ENCODE measurements at places on chromosomes 3 and 15.

DNA sequence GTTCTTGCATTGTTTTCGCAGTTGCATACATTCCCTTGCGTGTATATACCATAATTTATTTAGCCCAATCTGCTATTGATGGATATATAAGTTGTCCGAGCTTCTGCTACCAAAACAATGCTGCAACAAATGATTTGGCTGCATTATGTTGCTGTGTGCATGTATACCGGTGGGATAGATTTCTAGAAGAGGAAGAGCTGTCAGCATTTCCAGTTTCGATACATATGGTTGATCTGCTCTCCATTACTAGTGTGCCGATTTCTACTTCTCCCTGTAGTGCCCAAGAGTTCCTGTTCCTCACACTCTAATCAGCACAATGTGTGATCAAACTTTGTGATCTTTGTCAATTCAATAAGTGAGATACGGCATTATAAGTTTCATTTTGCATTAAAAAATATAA is 92.8 kb upstream of the NMNAT3 start:
- no peak for DNase-seq

- DNase-seq, result no peak
Observed at GRCh38 chr15:51092480-51093040, 2.1 kb downstream of the TNFAIP8L3 start.

GRCh38 chr3:189941679-189942078 is 179.0 kb downstream of the P3H2 start:
- peak; percentile 40 for DNase-seq

- DNase-seq, result peak; percentile 73
Observed at GRCh38 chr15:45635191-45635638, 386 bp downstream of the SQOR start.

- no peak for DNase-seq
Observed at GRCh38 chr3:129485721-129486663, 42.4 kb upstream of the RHO start.

DNA sequence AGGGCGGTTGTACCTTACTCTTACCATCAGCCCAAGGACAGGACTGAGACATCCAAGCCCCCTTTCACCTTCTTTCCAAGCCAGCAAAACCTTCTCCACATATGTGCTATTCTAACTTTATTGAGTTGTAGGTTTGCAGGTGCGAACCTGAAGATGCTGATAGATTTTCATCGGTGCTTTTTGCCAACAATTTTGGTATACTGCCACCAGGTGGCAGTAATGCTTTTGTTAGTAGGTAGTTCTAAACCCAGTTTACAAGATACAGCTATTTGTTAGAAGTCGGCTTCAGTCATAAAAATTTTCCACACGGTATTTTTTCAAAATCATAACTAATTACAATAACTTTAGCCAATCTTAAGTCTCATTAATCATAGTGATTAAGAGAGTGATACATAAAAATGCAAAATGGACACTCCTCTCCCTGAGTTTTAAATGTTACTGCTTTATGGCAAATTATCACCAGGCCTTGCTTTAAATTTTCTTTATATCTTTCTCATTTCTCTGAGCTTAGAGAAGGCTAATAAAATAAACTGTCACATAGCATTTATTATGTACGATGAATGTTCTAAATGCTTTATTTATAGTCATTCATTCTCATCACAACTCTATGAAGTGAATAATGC is 636 bp downstream of the TBC1D21 start:
- DNase-seq, result peak; percentile 41

- no peak for DNase-seq
Observed at GRCh38 chr15:48315041-48315440, 16.2 kb upstream of the DUT start.

GRCh38 chr3:20240154-20240883 is 54.3 kb upstream of the SGO1 start:
- DNase-seq, result no peak

DNA sequence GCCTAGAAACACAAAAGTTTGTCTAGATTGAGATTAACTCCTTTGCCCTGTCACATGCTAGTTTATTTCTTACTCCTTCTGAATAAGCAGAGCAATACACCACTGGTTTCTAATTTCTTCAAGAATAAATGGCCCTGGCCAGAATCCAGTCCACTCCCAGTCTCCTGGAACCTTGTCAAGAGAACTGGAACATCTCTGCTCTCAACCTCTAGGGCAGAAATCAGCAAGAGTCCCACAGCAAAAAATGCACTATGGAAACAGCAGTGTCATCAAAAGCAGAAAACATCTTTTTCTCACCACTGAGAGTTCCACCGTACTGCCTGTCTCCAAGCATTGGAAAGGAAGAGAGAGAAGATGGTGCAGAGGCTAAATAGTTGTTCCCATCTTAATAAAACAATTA is 35.9 kb upstream of the PPP2R3A start:
- DNase-seq, result no peak

Data from activated CD4-positive, alpha-beta T cell treated with anti-CD3 and anti-CD28 coated beads for 48 hours (primary cell).